Cerebellum (tissue), 4 donors: ENCODE measurements at places on chromosomes 3 and 15.

DNA sequence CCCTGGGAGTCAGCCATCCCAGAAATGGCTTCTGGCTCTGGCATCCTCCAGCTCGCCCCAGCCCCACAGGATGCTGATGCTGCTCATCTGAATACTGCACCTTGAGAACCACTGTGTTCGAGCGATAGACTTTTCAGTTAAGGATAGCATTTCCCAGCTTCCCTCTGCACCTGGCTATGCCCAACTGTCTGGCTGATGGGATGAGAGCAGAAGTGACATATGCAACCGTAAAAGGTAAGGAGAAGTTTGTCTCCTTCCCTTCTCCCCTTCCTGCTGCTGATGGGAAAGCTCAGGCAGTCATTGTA is 9.7 kb upstream of the HHATL start:
- DNase-seq: no peak

DNA sequence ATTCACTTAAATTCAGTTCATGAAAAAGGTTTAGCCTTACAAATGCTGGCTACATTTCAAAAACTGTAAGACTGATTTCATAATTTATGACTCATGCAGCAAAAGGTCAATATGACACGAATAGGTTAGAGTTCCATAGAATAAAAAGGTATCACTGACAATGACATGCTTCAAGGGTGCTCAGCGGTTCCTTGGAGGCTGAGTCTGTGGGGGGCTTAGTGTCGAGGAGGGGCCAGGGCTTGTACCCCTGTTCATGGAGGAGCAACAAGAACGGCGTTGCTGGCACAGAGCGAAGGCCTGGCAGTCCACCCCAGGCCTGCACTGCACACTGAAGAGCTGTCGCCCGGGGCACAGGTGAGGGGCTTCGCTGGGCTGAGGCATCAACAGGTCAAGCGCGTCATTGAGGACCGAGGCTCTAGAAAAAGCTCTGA is 174.2 kb downstream of the NR1D2 start:
- DNase-seq: no peak

GRCh38 chr3:54424292-54424691 is 301.9 kb downstream of the CACNA2D3 start:
- DNase-seq: no peak

DNA sequence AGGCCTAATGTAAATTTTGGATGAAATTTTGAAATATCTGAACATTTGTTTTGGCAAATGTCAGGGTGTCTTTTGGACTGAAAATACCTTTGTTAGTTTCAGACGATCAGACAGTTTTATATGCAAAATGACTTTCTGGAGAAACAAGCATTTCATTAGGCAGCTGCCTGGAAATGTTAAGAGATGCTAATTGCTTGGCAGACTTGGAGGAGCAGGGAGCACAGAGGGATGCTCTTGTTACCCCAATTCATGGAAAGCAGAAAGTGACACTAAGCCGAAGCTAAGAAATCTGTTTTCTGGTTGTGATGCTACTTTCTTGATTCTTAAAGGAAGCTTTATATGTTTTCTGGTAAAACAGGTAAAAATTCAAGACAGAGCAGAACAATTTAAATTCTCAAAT is 204.3 kb upstream of the GBE1 start:
- DNase-seq: no peak
